ENCODE measurements at places on chromosomes 3 and 15.

GRCh38 chr15:51848811-51849210 lies 19.4 kb downstream of the TMOD3 start:
- DNase-seq: no peak

DNA sequence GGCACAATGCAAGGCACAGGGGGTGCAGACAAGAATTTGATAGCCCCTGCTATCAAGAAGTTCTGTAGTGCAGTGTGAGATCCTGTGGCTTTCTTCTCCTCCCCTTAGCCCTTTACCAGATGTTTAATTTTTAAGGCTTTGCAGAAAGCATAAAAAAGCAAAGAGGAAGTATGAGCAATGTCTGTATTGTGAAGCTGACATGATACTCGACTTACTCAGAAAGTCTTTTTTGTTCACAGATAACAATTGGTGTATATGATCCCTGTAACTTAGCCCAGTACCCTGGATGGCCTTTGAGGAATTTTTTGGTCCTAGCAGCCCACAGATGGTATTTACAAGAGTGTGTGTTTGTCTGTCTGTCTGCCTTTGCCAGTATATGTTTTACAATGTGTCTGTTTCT lies 58.9 kb downstream of the ATG7 start:
- DNase-seq: no peak

- no peak for DNase-seq
Measured at GRCh38 chr3:178850450-178851190, 221.0 kb downstream of the ZMAT3 start.

- DNase-seq: no peak
Measured at GRCh38 chr15:63601026-63601703, 4.0 kb downstream of the FBXL22 start.

DNA sequence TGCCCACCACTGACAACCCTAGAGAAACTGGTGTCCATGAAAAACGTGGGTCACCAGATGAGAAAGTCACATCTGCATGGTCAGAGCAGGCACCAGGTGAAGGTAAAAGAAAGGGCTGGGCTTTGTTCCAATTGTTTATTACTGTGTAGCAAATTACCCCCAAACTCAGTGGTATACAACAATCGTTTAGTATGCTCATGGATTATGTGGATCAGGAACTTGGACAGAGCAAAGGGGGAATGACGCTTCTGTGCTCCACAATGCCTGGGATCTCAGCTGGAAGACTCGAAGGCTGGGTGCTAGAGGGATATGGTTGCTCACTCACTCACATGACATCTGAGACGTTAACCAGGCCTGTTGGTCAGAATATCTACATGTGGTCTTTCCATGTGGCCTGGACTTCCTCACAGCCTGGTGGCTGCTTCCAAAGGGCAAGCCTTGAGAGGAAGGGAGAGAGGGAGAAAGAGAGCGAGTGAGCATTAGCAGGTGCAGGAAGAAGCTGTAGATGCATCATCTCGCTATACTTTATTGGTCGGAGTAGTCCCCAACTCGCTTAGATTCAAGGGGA lies 44.9 kb downstream of the LPP start:
- DNase-seq: no peak

GRCh38 chr15:59688423-59688781 lies 718 bp downstream of the BNIP2 start:
- DNase-seq: no peak

- no peak for DNase-seq
Measured at GRCh38 chr3:45758871-45759270, 37.5 kb downstream of the SLC6A20 start.

DNA sequence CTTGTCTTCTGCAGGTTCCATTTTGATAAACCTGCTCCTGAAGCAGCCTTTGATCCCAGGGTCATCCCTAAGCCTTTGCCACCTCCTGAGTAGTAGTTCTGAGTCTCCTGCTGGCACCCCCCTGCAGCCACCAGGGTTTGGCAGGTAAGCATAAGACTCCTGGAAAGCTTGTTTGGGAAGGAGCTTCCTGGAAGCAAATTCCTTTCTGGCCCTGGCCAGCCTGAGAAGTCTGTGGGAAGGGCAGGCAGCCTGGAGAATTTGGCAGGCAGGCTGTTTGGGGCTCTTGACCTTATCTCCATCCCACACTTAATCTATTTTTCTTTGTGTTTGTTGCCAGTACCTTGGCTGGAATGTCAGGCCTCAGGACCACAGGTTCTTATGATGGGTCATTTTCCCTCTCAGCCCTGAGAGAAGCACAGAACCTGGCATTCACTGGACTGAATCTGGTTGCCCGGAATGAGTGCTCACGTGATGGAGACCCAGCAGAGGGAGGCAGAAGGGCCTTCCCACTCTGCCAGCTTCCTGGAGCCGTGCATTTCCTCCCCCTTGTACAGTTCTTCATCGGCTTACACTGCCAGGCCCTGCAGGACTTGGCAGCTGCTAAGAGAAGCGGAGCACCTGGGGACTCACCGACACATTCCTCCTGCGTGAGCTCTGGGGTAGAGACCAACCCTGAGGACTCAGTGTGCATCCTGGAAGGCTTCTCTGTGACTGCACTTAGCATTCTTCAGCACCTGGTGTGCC lies 13.4 kb downstream of the ATRIP start:
- DNase-seq: no peak

DNA sequence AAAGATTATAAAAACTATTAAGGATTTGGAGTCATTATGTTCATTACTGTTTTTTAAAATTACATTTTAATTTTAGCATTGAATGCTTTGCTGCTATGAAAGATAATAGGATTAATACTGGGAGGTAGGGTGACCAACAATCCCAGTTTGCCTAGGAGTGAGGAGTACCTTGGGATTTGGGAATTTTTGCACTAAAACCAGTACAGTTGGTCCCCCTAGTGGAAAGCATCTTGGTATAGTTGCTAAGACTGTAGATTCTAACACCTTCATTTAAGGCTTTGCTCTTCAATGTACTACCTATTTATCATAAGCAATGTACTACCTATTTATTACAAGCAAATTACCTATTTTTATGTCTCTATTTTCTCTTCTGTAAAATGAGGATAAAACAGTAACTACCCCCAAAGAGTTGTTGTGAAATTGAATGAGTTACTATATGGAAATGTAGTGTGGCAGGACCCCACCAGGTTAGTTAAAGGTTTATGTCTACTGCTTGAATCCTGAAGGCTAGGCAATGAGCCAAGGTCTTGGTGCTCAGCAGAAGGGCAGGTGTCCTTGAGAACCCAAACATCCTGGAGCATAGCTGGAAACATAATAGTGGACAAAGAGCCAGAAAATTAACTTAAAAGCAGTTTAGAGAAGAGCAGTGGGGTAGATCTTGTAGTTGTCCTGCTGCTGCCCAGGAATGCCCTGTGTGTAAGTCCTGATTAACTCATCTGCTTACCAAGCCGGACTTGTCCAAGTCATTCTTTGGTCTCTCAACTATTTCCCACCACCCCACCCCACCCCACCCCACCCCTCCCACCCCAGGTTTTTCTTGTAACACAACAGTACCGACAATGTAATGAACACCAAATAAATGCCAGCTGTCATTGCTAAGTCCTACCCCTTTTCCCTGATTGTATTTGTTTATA lies 49.2 kb upstream of the NMD3 start:
- DNase-seq: no peak

DNA sequence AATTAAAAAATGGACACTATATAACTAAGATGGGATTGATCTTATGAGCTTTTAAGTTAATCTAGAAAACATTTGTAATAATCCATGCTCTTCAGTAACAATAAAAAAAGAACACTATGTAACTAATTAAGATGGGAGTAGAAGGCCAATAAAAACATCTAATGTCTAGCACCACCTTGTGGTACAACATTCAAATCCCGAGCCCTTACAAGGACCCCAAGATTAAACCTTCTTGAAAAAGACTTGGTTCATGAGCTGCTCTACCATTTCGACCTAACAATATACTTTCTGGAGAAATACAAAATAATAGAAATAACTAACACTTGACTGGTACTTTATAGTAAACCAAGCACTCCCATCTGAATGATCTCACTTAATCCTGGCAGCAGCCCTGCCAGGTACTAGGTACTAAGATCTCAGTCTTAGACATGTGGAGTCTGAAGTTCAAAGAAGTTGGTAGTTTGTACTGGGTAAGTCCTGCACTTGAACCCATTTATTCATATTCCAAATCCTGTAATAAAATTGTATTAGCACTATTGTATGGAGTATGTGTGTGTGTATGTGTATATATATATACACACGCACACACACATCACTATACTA lies 21.8 kb downstream of the METTL6 start:
- DNase-seq: no peak

DNA sequence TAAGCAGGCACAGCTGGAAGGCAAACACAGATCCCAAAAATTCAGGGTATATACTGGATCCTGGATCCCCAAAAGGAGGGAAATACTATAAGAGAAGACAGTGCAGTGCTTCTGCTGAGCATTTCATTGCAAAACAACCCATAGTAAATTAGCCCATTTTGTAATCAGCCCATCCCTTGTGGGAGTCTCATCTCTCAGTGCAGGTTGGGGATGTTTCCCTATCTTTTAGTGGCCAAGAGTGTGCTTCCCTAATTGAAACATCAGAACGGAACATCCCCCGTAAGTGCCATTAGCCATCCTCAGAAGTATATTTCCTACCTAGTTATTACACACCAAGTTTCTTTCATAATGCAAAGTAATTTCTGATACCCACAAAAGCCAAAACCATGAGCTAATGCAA lies 11.2 kb upstream of the MTMR14 start:
- no peak for DNase-seq

DNA sequence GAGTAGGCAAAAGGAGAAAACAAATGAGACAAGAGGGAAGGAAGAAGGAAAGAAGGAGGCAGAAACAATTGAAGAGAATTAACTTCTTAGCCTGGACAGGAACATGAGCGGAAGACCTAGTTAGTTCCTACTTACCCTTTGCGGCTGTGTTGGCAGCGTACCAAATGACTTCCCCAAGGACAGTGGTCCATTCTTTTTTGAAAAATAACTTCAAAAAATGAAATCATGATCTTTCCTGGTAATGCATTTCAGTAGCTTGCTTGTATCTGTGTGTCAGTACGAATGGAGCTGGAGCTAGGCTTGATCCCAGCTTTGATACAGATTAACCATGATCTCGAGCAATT lies 41.5 kb upstream of the CFAP161 start:
- no peak for DNase-seq

- no peak for DNase-seq
Measured at GRCh38 chr3:79263423-79263822, 504.4 kb downstream of the ROBO1 start.

All from coronary artery (tissue), 2 donors.